ENCODE measurements at places on chromosomes 2 and 18.

DNA sequence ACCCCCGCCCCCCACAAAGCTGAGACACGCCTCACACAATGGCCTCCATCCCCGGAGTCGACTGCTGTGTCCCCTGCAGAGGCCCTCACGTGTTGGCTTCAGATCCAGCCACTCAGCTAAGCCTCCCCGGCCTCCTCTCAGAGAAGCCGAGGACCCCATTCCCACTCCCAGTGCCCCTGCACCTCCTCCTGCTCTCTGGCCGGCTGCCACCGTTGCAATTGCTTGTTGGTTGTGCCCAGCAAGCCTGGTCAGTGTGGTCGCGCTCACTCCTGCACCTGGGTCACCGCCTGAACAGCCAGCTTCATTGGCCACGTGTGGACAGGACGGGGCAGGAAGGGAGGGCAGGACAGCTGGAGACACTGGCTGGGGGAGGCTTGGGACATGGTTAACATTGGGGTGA is 191.5 kb upstream of the SALL3 start:
- no peak for DNase-seq

DNA sequence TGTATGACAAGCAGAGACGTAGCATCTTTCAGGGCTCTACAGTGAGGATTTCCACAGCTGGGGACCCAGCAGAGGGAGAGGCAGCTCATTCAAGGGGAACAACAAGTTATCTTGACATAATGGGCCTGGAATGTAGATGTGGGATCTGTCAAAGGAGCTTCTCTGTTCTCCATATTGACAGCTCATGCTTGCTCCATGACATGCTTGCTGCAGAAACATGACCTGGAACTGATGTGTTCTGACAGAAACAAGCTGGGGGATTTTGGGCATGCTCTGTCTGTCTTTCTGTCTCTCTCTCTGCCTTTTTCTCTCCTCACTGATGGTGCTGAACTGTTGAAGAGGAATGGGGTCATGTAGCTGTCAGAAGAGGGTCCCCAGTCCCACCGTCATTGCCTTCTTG is 79.6 kb downstream of the MMADHC start:
- no peak for DNase-seq

DNA sequence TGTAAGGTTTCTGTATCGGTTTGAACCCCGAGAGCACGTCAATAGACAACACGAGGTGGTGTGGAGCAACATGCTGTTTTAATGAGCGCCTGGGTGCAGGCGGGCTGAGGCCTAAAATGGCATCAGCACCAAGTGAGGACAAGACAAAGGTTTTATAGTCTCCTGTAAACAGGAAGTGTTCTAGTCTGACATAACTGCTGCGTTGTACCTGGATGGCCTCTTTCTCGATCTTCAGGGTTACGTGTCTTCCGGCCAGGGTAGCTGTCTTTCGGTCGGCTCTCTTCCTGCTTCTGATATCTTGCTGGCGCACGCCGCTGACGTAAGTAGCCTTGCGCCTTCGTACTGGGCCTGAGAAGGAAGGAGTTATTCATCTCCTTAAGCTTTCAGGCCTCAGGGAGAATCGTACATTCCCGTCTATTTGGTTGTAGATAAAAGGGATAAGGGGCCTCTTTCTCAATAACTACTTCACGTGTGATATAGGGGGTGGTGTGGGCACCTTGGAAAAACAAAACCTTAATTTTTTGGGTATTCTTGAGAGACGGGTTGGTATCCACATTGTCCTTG is 53.5 kb downstream of the KYNU start:
- no peak for DNase-seq

GRCh38 chr2:214536625-214537024 is 125.8 kb downstream of the VWC2L start:
- no peak for DNase-seq

Measured in KG1 (cell line).